ENCODE measurements at places on chromosomes 13 and 19. TPM values are rescaled to one million over a fixed set of nuclear protein-coding genes. Genes with fewer than 3 reads are reported as not detected.

- DNase-seq: peak; percentile 95
Measured at GRCh38 chr13:30805603-30806011, 70.3 kb downstream of the ALOX5AP start.

DNA sequence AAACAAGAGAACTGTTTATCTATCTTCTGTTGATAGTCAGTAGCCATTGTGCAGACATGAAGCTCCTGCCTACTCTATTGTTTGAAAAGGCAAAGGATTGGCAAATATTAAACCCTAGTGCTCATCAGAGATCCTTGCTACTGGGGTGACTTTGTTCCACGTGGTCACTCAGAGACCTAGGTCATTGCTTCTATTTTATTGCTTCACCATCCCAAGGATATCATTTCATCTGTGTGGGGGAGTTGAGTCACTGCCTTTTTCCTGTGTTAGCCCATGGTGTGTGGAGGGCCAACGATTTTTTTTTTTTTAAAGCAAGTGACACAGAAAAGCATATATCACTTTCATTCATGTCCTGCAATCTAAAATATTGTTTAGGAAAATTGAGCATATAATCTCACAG, 254.1 kb upstream of the RXFP2 start:
- DNase-seq: no peak

- DNase-seq: no peak
Measured at GRCh38 chr19:16076958-16077611, 790 bp downstream of the TPM4 start.

- DNase-seq: no peak
Measured at GRCh38 chr19:1654178-1654792, 1.9 kb upstream of the TCF3 start.

DNA sequence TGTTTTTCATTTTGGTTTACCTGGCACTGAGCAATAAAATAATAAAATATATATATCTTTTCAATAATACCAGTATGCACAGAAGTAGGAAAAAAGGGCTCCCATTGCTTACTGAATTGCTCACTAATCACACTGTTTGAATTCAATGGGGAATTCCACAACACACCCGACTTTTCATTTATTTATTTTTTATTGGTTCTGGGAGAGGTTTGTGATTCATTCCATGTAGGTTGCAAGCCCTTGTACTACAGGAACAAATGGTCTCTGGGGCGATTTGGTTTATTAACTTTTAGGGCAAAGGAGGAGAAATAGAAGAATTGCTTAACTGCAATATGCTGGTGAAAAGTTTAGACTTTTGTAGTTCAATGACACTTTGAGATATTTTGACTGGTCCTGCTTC, 207.4 kb downstream of the DCT start:
- no peak for DNase-seq

GRCh38 chr13:95231393-95231792, 69.9 kb downstream of the ABCC4 start:
- no peak for DNase-seq

- DNase-seq: no peak
Measured at GRCh38 chr13:42007844-42008243, 40.6 kb upstream of the DGKH start.

DNA sequence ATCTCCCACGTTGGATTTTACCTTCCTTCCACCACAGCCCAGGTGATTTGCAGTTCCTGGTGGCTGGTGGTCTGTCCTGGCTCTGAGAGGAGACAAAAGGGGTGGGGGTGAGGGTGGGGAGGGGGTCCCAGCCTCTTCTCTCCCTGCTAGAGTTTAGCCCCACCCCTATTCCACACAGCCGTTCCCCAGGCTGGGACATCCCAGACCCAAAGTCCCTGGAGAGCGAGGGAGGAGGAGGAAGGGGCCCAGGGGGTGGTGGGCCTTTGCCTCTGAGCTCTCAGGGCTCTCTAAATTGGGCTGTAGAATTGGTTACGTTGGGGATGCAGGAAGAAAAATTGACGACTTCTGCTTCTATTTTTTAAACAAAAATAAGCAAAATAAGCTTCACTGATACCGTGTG, 81.9 kb downstream of the SLC6A16 start:
- DNase-seq: no peak

DNA sequence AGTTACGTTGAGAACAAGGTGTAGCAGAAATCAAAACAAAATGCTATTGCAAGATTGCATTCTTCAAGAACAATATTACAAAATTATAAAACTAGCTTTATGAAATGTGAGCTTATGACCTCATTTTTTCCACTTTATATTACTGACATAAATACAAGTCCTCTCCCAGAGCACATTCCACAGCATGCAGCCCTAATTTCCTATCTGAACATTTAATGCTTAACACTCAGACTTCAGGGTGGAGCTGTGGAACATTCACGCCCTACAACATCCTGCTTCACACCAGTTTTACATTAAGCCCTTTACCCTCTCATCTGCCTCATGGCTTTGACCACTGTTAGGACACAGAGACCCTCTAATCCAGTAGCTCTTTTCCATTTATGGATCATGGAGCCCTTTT, 65.5 kb downstream of the EPSTI1 start:
- no peak for DNase-seq

DNA sequence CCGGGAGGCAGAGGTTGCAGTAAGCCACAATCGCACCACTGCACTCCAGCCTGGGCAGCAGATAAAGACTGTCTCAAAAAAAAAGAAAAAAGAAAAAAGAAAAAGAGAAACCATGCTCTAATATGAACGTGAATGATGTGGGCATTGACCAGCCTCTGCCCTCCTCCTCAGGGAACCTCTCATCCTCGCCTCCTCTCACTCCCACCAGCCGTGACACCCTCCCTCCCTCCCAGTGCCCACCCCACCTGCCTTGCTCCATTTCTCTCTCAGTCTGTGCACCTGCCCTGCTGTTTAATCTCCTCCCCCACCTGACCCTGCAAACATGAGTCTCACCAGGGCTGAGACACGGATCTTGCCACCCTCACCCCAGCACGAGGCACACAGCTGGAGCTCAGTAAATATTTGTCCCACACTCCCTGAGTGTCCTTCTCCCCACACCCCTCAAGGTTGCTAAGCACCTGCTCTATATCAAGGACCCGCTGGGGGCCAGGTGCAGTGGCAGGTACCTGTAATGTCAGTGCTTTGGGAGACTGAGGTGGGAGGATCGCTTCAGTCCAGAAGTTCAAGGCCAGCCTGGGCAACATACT, 7.5 kb upstream of the BCAT2 start:
- DNase-seq: no peak

DNA sequence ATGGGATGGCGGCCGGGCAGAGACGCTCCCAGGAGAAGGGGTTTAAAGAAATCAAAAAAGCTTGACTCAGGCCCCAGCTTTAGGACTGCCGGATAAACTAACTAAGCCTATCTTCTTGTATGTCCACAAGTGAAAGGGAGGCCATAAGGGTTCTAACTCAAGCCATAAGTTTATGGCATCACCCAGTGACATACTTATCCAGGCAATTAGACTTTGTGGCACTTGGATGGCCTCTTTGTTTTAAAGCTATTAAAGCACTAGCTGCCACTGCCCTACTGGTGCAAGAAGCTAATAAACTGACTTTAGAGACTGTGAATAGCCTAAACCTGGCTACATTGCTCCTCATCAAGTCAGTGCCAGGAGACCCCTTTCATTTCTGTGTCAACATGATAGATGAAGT, 102.0 kb downstream of the ZNF429 start:
- no peak for DNase-seq

DNA sequence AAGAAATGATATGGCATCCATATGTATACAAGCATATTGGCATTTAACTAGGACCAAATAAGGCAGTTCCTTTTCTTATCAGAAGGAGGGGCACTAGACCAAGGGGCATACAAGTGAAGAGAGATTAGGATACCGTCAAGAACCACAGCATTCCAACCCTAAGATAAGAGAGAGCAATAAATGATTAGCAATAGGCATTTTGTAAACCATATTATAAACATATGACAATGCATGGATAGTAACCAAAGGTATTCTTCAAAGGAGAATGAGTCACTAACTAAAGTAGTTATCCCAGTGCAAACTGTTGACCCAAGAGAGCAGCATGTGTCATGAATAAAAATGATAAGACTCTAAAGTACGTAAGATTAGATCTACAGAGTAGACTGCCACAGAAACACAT, 500.9 kb upstream of the HTR2A start:
- DNase-seq: peak; percentile 45

- DNase-seq: no peak
Measured at GRCh38 chr19:29483641-29483920, 42.2 kb upstream of the VSTM2B start.

DNA sequence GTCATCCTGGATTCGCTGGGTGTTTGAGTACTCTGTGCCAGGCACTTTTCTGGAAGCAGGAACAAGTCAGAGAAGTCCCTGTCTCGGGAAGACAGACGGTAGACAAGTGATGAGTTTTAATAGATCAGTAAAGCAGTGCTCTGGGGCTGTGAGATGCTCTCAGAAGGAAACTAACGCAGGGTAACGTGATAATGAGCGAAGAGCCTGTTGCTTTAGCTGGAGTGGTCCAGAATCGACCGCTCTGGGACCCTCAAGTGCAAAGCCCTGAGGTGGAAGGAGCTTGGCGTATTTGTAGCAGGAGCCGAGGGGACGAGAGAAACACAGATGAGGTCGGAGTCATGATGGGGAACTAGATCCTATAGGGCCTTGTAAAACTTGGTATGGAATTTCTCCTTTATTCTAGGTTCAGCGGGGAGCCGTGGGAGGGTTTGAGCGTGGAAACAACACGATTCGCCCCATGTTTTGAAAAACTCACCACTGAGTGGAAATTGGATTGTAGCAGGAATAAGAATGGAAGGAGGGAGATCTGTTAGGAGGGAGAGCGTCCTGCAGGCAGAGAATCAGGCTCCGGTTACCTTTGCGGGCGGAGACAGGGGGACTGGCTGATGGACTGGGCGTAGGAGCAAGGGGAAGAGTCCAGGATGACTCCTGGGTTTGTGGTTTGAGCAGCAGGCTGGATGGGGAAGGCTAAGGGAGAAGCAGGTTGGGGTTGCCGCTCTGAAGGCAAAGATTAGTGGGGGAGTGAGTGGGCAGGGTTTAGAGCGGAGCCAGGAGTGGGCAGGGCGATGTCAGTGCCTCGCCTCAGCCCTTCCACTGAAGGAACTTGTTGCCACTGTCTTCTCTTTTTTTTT, 763 bp downstream of the POLD1 start:
- peak; percentile 62 for DNase-seq

DNA sequence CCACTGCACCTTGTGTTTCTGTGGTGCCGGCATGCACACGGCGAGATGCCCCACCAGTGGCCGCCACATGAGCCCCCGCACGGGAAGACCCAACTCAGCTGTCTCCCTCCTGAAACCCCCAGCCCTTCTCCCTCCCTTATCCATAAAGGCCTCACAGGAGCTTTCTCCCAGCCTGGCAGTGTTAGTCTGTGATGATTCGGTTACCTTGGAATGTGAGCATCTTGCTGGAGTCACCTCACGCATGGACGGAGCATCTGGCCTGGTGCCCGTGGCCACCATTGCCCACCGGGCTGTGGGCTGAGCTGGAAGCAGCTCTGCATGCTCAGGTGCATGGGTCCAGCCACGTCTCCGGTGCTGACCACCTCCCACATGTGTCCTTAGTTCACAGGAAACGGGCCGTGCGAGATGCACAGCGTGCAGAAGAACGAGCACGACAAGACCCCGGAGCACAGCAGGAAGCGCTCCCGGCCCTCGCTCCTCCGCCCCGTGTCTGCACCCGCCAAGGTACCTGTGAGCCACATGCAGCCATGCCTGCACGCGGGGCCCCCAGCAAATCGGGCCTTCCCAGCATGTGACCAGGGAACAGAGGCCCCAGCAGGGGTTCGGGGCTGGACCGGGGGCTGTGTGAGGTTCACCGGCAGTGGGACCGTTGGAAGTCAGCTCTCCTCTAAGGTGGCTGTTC, 22.0 kb downstream of the SIN3B start:
- DNase-seq: no peak

DNA sequence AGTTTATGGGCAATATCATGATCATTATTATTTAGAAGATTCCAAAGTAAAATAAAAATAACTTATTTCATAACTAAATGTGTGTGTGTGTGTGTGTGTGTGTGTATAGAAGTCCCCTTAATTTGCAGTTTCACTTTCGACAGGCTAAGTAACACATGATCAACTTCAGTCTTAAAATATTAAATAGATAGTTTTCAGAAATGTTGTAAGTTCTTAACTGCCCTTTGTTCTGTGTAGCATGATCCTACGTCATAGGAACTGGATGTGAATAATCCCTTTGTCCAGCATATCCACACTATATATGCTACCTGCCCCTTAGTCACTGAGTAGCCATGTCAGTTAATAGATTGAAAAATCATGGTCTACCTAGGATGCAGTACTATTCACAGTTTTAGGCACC, 1863.5 kb upstream of the PCDH20 start:
- no peak for DNase-seq

- no peak for DNase-seq
Measured at GRCh38 chr19:17602872-17603510, 47.5 kb downstream of the COLGALT1 start.

GRCh38 chr19:32308431-32309077, 36.9 kb upstream of the ZNF507 start:
- DNase-seq: no peak

- peak; percentile 93 for DNase-seq
Measured at GRCh38 chr19:56066152-56067023, 54.7 kb downstream of the ZNF787 start.

SLAIN1 gene
- not detected for total RNA-seq

MYO9B gene
- 63.4 TPM for total RNA-seq

ZNF763 gene
- total RNA-seq: 0.76 TPM

FCHO1 gene
- total RNA-seq: 1.2 TPM

MRPL4 gene
- 201 TPM for total RNA-seq

GJB2 gene
- total RNA-seq: 50.1 TPM

ZNF135 gene
- total RNA-seq: not detected

TRPC4 gene
- not detected for total RNA-seq

LAIR2 gene
- not detected for total RNA-seq
